ENCODE measurements at places on chromosomes 12 and 14. TPM values are rescaled to one million over a fixed set of nuclear protein-coding genes. Genes with fewer than 3 reads are reported as not detected.

The A2ML1 gene
- not detected for total RNA-seq

DNA sequence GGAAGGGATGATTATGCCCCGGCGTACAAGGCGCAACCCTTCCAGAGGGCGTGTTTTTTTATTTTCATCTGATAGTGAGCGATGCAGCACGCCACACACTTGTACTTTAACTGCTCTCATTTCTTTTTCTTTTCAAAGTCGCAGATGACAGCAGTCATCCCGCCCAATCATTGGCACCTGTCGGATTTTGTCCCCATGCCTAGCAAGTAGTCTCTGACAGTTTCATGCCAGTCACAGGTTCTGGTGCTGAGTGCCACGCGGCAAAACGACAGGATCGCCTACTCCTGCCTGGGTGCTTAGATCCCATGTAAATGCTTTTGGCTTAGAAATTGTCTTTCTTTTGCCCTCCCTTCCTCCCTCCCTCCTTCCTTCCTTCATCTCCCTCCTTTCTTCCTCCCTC lies 117.7 kb downstream of the GLT1D1 start:
- no peak for DNase-seq

GRCh38 chr12:12786351-12786705 lies 869 bp downstream of the APOLD1 start:
- DNase-seq = no peak

GRCh38 chr14:20365928-20366327 lies 22.5 kb downstream of the PARP2 start:
- DNase-seq = no peak

DNA sequence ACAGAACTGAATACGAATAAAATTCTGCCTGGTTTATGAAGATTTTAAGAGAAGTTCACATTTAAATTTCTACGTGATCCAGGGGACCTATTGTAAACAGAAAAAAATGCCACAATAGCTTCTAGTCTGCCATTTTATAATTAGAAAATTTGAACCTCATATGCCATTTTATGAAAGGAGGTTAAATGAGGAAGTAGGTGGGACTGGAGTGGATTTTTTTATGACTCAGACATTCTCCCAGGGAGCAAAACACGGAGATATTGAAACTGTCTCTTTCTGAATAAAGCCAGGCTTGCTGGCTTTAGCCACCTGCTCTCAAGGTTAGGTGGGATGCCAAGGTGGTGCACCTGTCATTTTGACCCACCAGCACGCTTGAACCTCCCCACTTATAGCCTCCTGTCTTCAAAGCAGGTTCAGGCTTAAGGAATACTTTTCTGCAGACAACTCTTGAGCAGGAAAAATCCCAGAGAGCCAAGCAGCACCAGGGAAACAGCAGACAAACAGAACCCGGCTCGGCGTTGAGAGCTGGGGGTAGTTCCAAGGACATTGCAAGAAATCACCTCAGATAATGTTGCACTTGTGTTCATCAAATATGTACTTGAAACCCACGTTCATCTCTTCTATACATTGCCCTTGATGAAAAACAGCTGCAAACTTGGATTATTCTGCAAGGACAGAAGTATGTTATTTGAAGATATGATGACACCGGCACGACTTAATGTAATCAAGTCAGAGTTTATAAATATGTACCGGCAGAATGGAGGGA lies 203.7 kb downstream of the PPM1H start:
- no peak for DNase-seq
